ENCODE measurements at places on chromosomes 2 and 18.

GRCh38 chr18:40911582-40912254 lies 1043.3 kb upstream of the PIK3C3 start:
- H3K27me3 ChIP-seq: no peaks in the 10 kb centered on the region
- no peak for DNase-seq
- no peaks in the 10 kb centered on the region for H3K4me1 ChIP-seq
- H3K27ac ChIP-seq: no peak overlapping the region

- peaks cover 43% of the 10 kb centered on the region for H3K4me1 ChIP-seq
- no peak for DNase-seq
- no peak overlapping the region for H3K4me3 ChIP-seq
- peaks cover 15% of the 10 kb centered on the region for H3K36me3 ChIP-seq
- no peak overlapping the region for H3K27ac ChIP-seq
Measured at GRCh38 chr18:46161703-46162396, 57.7 kb downstream of the HAUS1 start.

GRCh38 chr2:15200581-15200980 lies 360.6 kb downstream of the NBAS start:
- no peak overlapping the region for H3K27ac ChIP-seq
- H3K36me3 ChIP-seq: peaks cover 15% of the 10 kb centered on the region
- H3K4me1 ChIP-seq: peaks cover 1% of the 10 kb centered on the region
- no peak overlapping the region for H3K4me3 ChIP-seq
- H3K27me3 ChIP-seq: no peaks in the 10 kb centered on the region

- no peaks in the 10 kb centered on the region for H3K36me3 ChIP-seq
- no peak overlapping the region for H3K27ac ChIP-seq
- no peaks in the 10 kb centered on the region for H3K27me3 ChIP-seq
- H3K4me1 ChIP-seq: no peaks in the 10 kb centered on the region
- DNase-seq: no peak
- no peak overlapping the region for H3K4me3 ChIP-seq
Measured at GRCh38 chr2:150513647-150514046, 26.2 kb upstream of the RND3 start.

DNA sequence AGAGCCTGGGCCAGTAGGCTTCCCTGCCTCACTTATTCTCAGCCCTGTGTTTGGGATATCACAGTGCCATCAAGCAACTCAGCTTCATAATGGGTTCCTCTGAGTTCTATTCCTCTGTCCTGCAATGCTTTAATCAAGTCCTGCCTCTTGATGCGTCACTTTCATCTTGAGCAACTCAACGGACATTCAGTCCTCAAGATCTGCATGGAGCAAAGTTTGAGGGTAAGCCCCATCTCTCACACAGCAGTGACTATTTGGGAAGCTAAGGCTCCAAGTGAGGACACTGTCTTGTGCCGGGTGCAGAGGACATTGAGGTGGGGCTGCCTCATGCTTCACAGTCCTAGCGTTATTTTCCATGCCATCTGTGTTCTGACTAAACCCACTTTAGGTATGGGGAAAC lies 50.9 kb upstream of the PLB1 start:
- no peaks in the 10 kb centered on the region for H3K27me3 ChIP-seq
- H3K4me1 ChIP-seq: peaks cover 57% of the 10 kb centered on the region
- DNase-seq: no peak
- H3K27ac ChIP-seq: no peak overlapping the region
- no peak overlapping the region for H3K4me3 ChIP-seq
- H3K36me3 ChIP-seq: peaks cover 6% of the 10 kb centered on the region

DNA sequence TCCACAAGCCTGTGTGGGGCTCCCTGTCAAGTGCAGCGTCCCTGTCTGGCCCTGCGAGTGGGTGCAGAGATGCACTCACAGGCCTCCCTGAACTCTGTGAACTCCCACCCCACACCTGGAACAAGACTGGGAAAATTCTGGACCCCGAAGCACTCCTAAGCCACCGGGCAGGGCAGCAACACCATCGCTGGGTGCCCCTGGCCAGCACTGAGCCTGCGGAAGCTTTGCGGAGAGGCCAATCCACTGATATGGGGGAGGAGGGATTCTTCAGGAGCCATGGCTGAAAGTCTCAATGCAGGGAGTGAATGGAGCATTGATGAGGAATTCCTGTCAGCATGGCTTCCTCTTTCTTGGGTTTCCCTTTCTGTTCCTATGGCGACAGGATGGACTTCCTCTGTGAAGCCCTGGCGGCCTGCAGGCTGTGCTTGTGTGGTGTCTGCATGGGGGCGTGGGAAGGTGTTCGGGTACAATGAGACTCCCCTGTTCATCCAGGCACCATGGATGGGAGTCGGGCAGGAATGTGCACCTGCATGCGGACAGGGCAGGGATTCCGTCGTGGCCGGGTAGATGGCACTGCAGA lies 15.1 kb downstream of the TRIB2 start:
- H3K4me1 ChIP-seq: peaks cover 37% of the 10 kb centered on the region
- no peak overlapping the region for H3K27ac ChIP-seq
- H3K4me3 ChIP-seq: no peak overlapping the region

DNA sequence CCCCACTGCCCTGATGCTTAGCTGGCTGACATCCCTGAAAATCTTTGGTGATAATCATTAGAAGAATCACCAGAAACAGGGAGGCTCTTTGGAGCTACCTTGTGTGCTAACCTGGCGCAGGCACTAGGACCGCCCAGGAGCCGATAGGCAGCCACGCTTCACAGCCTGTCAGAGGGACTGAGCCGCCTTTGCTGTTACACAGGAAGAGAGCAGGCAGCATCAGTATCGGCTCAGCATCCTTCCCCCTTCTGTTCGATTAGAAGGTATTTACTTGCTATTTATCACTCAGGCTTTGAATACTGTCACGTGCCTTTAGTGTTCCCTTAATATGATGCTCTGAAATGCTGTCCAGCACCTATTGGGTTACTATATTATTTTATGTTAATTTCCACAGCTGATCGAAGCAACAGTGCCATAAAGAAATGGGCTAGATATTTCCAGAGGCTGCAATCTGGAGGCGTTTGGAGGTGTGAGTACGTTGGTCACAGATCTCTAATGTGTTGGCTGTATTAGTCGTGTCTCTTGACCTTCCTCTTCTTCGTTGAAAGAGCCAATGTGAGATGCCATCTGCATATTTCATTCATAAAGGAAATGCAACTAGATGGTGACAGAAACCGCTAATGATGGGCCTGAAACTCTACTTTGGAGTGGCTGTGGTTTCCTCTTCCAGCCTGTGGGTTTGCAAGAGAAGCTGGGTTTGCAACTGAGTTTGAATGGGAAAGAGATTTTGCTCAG lies 110.4 kb upstream of the RAB27B start:
- H3K27me3 ChIP-seq: peaks cover 15% of the 10 kb centered on the region
- H3K36me3 ChIP-seq: peaks cover 3% of the 10 kb centered on the region
- peaks cover 55% of the 10 kb centered on the region for H3K4me1 ChIP-seq
- H3K27ac ChIP-seq: peak overlapping the region; percentile 80

DNA sequence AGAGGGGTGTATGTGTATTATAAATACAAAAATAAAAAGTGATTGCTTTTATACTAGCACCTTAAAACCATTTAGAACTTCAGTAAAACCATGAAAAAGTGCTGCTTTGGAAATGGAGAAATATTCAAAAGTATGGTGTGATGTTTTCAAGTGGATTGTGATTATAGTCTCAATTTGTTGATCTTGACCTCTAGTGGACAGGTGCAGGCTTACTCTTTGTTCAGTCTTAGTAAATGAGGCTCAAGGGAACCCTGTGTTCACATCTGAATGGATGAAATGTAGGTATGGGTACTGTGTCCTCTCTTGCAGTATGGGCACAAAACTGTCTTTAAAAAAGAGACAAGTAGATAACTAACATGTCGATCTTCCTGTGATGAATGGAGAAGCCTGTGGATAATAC lies 145.8 kb downstream of the MCFD2 start:
- no peak for DNase-seq
- H3K27me3 ChIP-seq: no peaks in the 10 kb centered on the region
- no peaks in the 10 kb centered on the region for H3K4me1 ChIP-seq
- no peaks in the 10 kb centered on the region for H3K36me3 ChIP-seq
- H3K27ac ChIP-seq: no peak overlapping the region

Data from activated CD4-positive, alpha-beta memory T cell treated with anti-CD3 and anti-CD28 coated beads, Interleukin-2, amount 10 ng/mL, durations not matched to agents 7 days and 5 days (primary cell).